Jurkat, Clone E6-1 (cell line): ENCODE measurements at places on chromosomes 13 and 19.

GRCh38 chr13:92038905-92039304, 640.5 kb downstream of the GPC5 start:
- no peak for DNase-seq

- DNase-seq = no peak
Measured at GRCh38 chr19:37506387-37507166, at the start of gene ZNF793. TSS of gene ZNF793 (plus strand) at chr19:37506939. CDS start at chr19:37523440, 16,501 bp downstream.

GRCh38 chr19:3514930-3515329, 8.8 kb downstream of the FZR1 start:
- no peak for DNase-seq

- no peak for DNase-seq
Measured at GRCh38 chr13:29847501-29847983, 2.9 kb downstream of the UBL3 start.

GRCh38 chr19:3899531-3900294, 19.2 kb downstream of the ATCAY start:
- DNase-seq = no peak

DNA sequence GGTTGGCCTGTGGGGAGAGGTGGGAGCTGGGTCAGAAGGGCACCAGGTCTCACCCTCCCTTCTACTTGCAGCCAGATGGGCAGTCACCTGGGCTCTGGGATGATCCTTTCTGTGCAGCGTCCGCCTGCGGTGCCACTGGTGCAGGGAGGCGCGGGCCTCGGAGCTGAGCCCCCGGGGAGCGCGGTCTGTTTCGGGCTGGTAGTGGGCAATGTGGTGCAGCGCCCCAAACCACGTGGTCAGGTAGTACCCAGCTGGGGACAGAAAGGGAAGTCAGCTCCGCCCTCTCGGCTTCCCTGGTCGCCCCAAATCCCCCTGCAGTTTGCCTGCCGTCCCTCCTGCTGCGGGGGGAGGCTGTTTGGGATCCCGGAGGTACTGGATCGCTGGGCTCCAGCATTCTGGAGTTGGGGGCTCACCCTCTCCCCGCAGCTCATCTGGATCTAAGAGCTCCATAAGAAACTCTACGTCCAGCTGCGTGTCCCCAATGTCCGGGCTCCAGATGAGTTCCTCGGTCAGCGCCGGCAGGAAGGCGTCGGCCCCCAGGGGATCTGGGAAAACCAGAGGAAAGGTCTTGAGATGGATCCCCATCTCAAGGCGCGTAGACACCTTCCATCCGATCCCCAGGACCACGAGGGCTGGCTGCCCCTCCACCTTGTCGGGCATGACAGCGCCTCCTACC, 8.8 kb downstream of the RINL start:
- DNase-seq = no peak

DNA sequence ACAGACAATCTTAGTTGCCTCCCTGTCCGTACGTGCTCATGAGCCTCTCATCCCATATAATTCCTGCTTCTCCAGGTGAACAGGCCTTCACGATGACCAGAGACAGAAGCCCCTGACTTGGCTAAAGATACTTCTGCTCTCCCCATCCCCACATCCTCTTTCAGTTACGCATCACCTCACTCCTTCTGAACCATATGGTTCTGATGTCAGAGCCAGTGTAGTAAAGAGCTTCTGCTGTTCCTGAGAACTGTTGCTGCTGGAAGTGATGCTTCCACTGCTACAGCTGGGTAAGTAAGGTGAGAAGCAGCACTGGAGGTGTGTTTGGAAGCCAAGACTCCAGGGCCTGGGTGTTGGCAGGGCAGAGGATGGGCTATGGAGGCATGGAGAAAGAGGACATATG, 12.9 kb downstream of the SIGLECL1 start:
- no peak for DNase-seq

GRCh38 chr13:58963321-58963720, 1200.4 kb downstream of the DIAPH3 start:
- no peak for DNase-seq
